NCI-H2081 treated with DMSO at 0.1 percent for 48 hours (cell line): ENCODE measurements at places on chromosomes 1 and 21.
A peak's percentile ranks its signal among the peaks of the same experiment; 100 is the strongest.

GRCh38 chr1:197481101-197481500 lies 213.0 kb downstream of the CRB1 start:
- DNase-seq = no peak

DNA sequence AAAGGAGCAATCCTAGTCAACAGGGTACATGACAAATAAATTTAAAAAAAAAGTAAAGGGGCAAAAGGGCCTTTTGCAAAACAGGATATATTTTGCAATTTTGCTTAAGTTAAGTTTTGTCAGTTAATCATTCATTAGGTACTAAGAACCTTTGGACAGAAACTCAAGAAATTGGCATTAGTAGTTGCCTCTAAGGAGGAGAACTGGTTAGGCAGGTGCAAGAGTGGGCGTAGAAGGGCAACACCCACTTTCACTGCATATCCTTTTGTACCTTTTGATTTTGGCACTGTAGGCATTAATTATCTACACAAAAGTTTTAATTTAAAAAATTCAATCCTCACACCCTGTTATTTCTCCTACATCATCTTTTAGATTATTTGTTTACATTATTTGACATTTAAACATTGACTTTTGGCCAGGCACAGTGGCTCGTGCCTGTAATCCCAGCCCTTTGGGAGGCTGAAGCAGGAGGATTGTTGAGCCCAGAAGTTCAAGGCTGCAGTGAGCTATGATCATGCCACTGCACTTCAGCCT lies 4.3 kb downstream of the DDAH1 start:
- peak; percentile 22 for DNase-seq

- DNase-seq = no peak
Measured at GRCh38 chr21:25515484-25516405, 91.5 kb downstream of the MRPL39 start.

- DNase-seq = peak; percentile 66
Measured at GRCh38 chr1:234619071-234619480, 9.1 kb upstream of the IRF2BP2 start.

GRCh38 chr1:3630914-3631313 lies 6.1 kb downstream of the TPRG1L start:
- no peak for DNase-seq

GRCh38 chr1:198333744-198334143 lies 176.9 kb downstream of the NEK7 start:
- DNase-seq = no peak

DNA sequence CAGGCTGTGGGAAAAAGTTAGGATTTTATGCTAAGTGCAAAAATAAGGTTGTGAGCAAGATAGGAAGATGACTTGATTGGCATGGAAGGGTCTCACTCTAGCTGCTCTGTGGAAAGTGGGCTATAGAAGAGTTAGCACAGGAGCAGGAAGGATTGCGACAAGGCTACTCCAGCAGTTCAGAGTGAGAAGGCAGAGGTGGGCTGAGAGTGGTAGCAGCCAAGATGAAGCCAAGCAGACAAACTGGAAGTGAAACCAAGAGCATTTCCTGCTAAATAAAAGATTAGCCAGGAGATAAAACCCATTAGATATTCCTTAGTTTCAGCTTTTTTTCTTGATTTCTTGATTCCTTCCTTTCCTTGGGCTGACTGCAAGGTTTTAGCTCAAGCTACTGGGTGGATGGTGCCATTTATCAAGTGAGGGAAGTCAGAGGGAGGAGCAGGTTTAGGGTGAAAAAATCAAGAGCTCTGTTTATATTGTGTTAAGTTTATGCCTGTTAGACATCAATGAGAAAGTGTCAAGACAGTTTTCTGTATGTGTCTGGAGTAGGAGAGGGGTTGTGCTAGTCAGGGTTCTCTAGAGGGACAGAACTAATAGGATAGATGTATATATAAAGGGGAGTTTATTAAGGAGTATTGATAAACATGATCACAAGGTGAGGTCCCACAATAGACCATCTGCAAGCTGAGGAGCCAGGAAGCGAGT lies 33.1 kb upstream of the ZNF644 start:
- DNase-seq = no peak

DNA sequence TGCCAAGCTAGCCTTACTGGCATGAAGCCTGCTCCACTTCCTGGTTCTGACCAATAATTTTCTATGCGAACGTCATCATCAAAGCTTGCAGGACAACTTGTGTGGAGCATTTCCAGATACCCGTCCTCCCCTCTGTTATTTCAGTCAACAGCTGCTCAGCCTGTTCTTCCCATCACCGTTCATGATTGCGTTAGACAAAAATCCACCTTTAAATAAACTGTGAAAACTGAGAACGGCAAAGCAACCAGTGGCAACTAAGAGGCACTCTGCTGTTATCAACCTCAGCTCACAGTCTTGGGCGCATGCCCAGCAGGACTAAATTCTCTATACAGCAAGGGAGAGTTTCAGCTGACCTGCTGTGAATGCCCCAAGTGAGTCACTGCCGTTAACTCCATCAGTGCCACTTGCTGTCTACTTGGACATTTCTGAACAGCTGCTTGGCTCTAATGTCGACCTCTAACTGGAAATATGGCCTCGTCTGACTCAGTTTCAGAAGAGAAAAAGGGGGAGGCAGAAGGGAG lies 207.4 kb upstream of the RUNX1 start:
- peak; percentile 17 for DNase-seq

- no peak for DNase-seq
Measured at GRCh38 chr1:99170516-99170915, 93.8 kb upstream of the PLPPR4 start.

DNA sequence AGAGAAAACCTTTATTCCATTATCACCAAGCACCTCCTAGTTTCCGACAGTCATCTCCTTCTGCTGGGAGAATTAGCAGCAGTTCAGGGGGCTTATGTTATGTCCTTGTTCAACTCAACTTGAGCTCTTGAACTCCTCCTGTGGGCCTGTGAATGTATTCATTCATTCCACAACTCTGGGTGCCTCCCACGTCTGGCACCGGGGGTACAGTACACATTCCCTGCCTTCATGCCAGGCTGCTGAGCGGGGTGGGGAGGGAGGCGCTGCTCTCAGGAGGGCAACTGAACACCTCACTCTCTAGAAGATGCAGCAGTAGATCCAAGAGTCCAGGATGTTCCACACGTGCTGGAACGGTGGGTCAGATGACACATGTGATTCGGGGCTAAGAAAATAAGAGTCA lies 4.3 kb upstream of the MX2 start:
- no peak for DNase-seq

DNA sequence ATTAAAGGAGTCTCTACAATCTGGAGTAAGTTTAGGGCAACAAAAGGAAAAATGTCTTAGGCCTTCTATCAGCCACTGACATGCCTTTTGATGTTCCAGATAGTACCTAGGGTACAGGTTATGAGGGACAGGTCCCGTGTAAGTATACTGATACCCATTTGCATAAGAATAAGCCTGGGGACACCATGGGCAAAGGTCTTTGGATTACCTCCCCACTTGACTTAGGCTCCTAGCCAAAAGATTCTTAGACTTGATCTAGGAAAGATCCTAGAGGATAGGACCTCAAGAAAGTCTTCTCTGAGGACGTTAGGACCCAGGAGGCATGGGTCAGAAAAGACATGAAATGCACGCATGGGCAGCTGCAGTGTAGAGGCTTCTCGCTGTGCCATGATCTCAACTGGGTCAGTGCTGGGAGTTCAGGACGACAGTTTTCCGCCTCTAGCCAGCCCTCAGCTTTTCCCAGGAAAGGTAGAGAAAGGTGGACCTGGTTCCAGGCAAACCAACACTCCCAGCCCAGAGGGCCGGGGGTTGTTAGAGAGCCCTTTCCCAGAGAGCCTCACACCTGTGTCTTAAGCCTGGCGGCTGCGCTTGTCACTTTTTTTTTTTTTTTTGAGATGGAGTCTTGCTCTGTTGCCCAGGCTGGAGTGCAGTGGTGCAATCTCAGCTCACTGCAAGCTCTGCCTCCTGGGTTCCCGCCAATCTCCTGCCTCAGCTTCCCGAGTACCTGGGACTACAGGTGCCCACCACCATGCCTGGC lies 26.6 kb downstream of the MSTO1 start:
- no peak for DNase-seq

DNA sequence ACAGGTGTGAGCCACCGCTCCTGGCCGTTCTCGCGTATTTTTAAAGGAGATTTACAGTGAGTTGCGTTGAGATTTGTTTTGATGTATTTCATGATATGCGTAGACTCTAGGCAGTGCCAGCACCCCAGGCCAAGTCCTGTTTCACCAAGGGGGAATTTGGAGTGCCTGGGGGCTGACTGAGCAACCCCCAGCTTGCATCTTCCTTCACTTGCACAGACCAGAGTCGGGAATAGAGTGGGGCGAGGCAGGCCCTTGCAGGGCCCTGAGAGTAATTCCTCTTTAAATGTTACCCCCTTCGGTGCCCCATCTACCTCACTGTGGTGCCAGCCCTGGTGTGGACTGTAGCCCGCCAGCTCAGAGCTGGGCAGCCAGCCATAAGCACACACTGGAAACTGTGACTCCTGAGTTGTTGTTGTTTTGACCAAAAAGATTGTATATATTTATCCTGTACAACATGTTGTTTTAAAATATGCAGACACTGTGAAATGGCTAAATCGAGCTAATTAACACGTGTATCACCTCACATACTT lies 269.5 kb downstream of the NPHP4 start:
- no peak for DNase-seq

- no peak for DNase-seq
Measured at GRCh38 chr1:30763651-30764248, 6.2 kb upstream of the LAPTM5 start.

DNA sequence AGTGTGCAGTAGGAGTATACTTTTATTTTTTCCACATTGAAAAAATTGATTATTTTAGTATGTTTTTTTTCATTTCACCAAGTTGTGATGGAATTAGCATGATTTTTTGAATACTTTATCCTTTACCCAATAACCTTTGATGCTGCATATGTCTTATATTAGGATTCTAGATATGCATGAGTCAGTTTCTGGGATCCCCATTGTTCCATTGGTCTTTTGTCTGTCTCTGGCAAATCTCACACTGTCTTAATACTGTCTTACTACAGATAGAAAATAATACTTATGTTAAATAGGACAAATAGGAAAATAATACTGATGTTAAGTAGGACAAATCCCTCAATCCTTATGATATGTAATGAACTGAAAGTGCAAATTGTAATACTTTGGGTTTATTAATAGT lies 54.3 kb upstream of the ASB17 start:
- DNase-seq = no peak

DNA sequence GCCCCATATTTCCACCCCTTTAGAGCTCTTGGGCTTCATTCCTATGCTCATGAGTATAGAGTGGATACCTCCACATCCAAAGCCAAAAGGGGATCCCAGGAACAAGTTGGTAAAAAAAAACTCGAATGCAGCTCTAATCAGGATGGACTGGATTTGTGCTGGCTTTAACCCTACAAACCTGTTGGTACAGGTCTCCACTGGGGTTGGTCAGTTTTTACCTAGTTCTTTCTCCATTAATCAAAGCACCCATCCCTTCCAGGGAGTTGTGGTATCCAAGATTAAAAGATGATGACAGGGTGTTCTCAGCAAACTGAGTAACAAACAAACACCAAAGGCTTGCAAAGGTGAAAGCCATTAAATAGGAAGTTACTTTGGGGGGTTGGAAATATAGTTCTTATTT lies 5.9 kb upstream of the CRNN start:
- no peak for DNase-seq

DNA sequence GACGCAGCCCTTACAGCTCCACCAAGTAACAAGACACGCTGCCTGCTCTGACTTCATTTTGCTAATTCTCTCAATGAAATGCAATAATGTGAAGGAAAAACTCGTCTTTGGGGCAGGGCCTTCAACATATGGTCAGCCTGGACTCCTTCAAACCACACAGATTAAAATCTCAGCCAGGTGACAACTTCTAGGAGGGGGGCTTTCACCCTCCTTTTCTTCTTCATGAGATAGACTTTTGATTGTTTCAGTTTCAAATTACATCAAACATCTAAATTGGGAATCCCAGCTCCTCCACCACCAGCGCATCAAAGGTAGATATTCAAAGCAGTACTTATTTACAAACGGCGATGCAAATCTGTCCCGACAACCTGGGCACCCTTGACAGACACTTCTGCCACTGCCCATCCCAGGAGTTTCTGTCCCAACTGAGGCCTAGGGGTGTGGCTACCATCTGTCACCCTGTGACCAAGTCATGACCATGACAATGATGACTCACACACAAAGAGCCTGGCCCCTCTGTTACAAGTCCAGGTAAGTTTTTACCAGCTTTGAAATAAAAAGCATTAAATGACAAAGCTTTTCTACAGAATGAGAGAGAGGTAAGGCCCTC lies 29.7 kb downstream of the SSBP3 start:
- DNase-seq = no peak

- DNase-seq = no peak
Measured at GRCh38 chr1:33390542-33390941, 40.4 kb downstream of the PHC2 start.

- no peak for DNase-seq
Measured at GRCh38 chr1:86646256-86646655, 58.1 kb upstream of the SH3GLB1 start.

DNA sequence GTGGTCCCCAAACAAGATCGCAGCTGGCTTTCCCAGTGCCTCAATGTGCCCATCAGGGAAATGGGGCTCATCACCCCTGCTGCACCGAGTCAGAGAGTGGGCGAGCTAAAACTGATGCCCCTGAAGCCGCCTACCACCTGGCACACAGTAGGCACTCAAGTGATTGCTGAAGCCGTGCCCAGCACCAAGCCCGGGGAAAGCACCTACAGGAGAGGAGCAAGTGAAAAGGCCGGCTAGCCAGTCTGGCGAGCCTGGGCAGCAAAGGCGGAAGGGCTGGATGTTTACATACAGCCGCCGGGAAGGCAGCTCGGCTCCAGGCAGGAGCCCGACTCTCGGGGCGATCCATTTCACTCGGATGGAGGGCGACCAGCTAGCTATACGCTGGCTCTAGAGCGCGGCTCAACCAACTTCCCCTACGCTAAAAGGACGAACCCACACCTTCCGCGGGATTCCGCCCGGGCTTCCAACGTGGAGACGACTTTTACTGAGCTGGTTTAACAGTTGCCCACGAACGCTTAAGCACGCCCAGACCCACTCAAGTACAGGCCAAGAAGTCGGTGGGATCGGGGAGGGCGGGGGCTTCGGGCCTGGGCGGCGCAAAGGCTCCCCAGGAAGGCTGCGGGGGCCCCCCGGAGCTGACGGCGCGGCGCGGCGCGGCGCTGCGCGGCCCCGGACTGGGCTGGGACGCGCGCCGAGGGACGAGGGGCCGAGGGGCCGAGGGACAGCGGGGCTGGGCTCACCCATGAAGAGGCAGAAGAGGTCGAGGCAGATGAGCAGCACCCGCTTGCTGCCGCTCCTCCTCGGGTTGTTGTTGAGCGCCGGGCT lies 1.0 kb downstream of the PLPP3 start:
- no peak for DNase-seq

DNA sequence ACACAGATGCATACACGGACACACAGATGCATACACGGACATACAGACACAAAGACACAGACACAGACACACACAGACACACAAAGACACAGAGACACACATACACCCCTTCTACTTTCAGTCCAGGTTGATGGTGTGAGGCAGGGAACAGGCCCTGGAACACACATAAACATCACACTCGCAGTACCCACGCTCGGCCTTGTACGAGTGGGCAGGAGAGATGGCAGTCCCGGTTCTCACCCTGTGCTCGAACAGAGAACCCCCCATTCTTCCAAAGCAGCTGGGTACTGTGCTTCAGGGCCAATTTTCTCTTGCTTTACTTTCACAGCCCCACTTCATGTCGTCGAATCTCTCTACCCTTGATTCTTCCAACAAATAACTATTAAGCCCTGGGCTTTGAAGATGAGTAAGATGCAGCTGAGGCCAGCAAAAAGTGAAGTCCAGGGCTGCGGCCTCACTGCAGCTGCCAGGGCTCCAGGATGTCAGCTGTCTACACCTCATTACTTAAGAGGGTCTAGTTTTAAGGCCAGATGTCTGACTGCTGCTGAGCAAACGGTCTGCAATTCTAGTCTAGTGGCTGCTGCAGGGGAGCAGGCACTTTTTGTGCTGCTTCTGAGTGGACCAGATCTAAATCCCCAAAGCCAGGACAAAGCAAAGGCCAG lies 90.1 kb downstream of the PGBD5 start:
- DNase-seq = no peak
